ENCODE measurements at places on chromosomes 5 and 9.

- DNase-seq: no peak
Measured at GRCh38 chr5:71632168-71632567, 45.0 kb downstream of the MCCC2 start.

- no peak for DNase-seq
Measured at GRCh38 chr9:129258124-129258822, 80.2 kb upstream of the IER5L start.

DNA sequence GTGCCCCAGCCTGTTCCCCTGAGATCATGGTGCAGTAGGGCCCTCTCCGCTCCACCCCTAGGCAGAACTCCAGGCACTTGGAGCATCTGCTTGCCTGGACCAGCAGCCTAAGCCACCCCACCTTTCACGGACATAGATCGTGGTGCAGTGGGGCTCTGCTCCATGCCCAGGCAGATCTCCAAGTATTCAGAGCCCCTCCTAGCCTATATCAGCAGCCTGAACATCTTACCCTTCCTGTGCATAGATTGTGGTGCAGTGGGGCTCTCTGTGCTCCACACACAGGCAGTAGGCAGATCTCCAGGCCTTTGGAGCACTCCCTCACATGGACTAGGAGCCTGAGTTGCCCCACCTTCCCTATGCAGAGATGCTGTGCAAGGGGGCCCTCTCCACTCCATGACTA is 103.0 kb downstream of the GLIS3 start:
- no peak for DNase-seq

DNA sequence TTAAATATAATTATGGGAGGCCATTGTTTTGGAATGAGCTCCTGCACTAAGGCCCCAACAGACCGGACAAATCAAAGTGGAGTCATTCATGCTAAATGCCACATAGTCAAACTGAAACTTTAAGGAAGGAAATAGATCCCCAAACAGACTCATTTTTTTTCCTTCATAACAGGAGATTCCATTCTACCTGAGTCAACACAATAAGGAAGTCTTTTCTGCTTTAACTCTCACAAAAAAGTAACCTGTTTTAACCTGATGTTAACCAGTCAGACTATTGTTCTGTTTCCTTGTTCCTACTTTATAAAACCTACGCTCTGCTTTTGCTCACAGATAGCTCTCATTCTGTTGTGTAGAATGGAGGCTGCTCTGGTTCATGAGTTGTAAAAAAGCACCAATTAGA is 234.9 kb downstream of the YTHDC2 start:
- no peak for DNase-seq

GRCh38 chr9:136231478-136232297 is 13.9 kb downstream of the QSOX2 start:
- DNase-seq: no peak

GRCh38 chr9:7735311-7735710 is 64.3 kb downstream of the DMAC1 start:
- no peak for DNase-seq

GRCh38 chr5:155605920-155606319 is 592.4 kb downstream of the KIF4B start:
- no peak for DNase-seq

DNA sequence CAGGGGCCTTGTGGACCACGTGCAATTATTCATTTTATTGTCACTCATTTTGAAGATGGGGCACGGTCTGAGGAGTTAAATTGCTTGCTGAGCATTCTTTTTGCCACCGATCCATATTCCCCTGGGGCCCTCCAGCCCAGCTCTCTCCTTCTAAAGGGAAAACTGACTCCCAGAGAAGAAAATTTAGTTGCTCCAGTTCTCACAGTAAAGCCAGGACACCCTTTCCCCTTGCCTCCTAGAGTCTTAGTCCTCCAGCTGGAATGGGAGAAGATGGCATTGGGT is 1.0 kb upstream of the PANK3 start:
- peak; percentile 21 for DNase-seq

- no peak for DNase-seq
Measured at GRCh38 chr5:55897905-55898304, 46.7 kb downstream of the IL31RA start.

GRCh38 chr9:89195131-89195797 is 16.6 kb upstream of the SHC3 start:
- DNase-seq: no peak

DNA sequence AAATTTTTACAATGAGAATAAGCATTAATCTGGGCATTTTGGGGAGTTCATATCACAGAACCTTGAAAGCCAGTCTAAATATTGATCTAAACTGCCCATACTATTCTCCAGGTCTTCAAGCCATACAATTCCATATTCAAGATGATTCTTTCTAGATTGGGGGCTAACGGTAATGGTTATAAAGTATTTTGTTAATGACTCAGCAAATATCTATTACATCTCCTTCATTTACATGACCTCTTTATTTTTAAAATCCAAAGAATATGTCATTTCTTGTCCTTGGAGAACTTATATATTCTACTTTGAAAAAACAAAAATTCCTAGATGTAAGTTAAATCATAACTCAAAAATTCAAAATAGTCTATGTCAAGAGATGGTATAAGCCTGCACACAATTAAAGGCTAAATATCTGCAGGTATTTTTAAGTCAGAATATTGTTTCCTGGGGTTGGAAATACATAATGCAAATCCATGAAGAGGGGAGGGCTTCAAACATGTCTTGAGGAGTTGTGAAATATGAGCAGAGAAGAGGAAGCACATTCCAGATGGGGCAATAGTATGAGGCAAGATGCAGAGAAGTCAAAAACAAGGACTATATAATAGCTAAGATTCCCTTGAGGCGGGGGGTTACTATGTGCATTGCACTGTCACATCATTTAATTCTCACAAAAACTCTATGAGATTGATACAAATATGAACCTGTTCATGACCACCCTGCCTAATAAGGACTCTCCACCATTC is 526.4 kb downstream of the NR2F1-AS1 start:
- DNase-seq: no peak

GRCh38 chr5:158591301-158591863 is 508.3 kb downstream of the EBF1 start:
- DNase-seq: no peak

GRCh38 chr9:3916984-3917383 is 382.9 kb downstream of the GLIS3 start:
- no peak for DNase-seq

DNA sequence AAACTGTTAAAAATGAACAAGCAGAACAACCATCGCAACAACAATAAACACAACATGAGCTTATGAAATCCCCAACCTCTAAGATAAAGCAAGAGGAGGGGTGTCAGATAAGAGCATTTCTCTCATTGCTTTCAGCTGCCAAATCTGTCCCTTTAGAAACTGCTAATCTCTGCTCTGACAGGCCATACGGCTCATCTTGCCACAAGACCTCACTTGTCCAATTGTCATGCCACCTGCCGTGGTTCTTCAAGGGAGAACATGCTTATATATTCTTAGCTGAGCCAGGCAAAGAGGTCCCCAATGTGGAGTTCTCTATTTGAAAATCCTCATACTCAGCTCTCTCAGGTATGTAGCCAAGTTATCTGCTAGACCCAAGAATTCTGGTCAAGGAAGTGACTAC is 405.0 kb upstream of the TNC start:
- no peak for DNase-seq

DNA sequence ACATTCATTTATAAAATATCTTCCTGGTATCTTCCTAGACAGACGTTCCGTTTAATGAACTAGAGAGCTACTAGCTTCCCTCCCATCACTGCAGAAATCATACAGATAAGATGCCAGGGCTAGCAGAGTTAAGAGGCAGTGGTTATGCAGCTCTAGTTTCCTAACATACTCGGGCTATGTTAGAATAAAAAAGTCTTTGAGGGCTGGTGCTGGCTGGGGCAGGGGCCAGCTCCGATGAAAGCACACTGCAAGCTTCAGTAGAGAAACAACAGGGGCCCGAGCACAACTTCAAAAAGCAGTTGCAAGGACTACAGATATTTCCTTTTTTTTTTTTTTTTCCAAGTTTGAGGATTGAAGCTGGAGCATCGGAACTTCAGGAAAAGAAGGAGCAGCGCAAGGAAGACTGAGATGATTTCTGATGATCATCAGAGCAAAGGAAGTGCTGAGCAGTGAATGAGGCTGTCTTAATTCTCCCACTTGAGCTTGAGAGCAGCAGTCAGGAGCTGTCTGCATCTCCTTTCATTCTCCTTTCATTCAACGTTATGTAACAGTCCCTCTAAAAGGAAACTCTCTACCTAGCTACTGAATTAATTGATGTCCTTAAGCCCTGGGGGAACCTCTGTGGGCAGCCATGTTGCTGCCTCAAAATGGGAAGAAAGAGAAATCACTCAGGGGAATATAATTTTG is 47.6 kb upstream of the ADCY2 start:
- DNase-seq: no peak

DNA sequence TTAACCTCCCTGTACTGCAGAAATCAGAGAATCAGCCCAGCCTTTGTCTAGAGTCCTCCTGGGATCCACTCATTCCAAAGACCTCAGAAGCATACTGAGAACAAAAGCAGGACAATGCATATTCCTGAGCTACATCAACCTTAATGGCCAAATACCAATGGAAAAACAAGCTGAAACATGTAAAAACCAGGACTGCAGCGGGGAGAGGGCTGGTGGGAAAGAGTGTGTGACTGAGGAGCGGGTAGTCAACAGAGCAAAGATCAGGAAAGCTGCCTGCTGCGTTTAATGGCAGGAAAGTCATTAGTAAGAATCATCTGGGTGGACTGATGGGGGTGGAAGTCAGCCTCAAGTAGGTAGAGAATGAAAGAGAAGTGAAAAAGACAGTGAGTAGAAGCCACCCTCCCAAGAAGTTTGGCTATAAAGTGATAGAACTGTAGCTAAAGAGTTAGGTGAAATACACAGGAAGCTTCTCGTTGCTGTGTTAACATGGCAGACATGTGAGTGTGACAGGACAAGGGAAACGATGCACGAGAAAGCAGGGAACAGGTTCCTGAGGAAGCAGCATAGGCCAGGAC is 88.1 kb downstream of the OTULIN start:
- no peak for DNase-seq

GRCh38 chr5:179991106-179991505 is 80.5 kb downstream of the RNF130 start:
- DNase-seq: no peak

- no peak for DNase-seq
Measured at GRCh38 chr5:149227168-149227826, 44.4 kb upstream of the AFAP1L1 start.

DNA sequence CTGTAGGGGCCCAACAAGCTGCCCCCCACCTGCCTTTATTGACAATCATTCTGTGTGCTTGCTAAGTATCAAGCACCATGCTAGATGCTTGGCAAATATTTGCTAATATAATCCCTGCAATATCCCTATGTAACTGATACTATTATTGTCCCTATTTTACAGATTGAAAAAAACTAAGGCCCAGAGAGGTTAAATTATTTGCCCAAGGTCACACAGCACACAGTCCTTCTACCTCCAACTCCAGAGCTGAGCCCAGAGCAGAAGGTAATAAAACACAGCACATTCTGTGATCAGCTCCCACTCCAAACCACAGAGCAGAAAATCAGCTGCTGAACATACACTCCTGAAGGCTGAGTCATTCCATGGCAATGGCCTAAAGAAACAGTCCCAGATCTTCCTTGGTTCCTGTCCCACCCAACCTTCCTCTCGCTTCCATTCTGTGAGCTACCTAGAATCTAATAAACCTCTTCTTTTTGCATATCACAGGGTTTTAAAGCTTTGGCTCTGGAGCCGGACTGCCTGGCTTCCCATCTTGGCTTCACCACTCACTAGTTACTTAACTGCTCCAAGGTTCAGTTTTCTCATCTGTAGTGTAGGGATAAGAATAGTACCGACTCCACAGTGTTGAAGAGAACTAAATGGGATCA is 66.7 kb upstream of the ADRA1B start:
- no peak for DNase-seq

- no peak for DNase-seq
Measured at GRCh38 chr5:98904780-98905179, 24.0 kb downstream of the CHD1 start.

DNA sequence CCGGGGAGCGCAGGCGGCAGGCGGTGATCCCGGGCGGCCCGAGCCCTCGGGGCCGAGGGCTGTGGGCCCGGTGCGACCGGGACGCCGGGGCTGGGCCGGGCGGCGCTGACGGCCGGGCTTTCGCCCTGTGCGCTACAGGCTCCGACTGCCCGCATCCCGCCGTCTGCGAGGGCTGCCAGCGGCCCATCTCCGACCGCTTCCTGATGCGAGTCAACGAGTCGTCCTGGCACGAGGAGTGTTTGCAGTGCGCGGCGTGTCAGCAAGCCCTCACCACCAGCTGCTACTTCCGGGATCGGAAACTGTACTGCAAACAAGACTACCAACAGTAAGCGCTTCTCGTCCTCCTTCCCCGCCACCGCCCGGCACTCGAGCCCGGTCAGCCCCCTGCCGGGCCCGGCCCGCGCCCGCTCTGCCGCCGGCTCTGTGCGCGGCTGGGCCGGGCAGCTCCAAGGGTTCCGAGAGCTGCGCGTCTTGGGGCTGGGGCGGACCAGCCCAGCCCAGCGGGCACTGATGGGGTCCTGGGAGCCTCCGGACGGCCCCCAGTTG is 1.6 kb downstream of the LMX1B start:
- peak; percentile 83 for DNase-seq

- no peak for DNase-seq
Measured at GRCh38 chr9:22790329-22790728, 343.7 kb downstream of the DMRTA1 start.

DNA sequence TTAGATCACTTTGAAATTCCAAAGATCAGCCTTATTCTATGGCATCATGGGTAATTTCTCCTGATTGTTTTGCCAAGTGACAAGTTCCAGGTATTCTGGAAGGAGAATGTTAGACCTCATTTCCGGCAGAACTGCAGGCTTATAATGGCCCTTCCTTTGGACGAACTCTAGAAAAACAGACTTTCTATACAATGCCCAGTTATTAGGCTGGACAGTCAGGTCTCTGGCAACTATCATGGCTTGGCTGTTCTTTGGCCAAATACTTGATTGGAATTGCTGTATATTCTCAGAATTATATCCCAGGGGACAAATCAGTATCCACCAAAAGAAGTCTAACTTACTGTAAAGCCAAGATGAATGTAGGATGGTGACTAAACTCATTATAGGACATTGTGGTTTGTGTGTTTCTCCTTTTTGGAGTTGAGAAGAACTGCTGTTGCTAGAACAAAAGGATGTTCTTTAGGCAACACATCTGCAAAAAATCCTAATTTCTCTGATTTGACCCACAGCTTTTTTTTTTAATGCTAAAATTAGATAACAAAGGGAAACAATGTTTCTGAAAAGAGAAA is 69.0 kb downstream of the ADAMTSL1 start:
- DNase-seq: no peak

GRCh38 chr9:123925819-123926218 is 4.1 kb downstream of the DENND1A start:
- DNase-seq: no peak

DNA sequence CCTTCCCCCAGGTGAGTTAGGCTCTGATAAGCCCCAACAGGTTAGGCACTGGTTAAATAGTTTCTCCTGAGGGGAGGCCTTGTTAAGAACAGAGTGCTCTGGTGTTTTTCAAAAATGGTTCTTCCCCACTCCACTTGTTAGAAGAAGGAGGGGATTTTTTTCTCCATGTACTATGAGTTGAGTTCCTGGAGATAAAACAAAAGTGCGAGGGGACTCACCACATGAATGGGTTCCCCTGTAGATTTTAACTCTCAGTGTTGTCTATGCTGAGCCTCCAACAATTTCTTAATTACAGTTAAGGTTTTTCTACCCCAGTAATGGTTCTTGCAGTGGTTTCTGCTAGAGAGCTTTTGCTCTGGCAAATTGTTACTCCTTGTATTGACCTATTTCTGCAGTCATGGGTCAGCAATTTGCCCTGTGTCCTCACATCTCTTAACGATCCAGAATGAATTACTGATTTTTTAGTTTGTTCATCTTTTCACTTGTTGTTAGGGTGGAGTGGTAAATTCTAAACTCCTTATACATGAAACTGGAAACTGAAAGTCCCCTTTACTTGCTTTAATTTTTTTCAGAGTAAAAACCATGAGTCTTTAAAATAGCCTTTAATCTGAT is 44.4 kb downstream of the SCAMP1 start:
- no peak for DNase-seq
